GM23338 (cell line): ENCODE measurements at places on chromosomes 11 and 22. TPM values are rescaled to one million over a fixed set of nuclear protein-coding genes. Genes with fewer than 3 reads are reported as not detected.

Gene CATSPERZ
- 0.99 and 1.8 TPM in 2 replicates for polyA plus RNA-seq

Gene PITPNM1
- 8.7 and 9.1 TPM in 2 replicates for polyA plus RNA-seq

Gene F2
- polyA plus RNA-seq: 0.31 TPM in 1 of 2 replicates, not detected in the other

Gene OR8D1
- not detected in 2 replicates for polyA plus RNA-seq

Gene DNAJB7
- polyA plus RNA-seq: 0.40 and 0.63 TPM in 2 replicates

Gene GP1BB
- 0.53 and 1.1 TPM in 2 replicates for polyA plus RNA-seq

Gene OR10D3
- not detected in 2 replicates for polyA plus RNA-seq

Gene SAA4
- not detected in 2 replicates for polyA plus RNA-seq

Gene C22orf42
- polyA plus RNA-seq: 0.49 and 1.2 TPM in 2 replicates

Gene GAB4
- polyA plus RNA-seq: 0.37 and 1.7 TPM in 2 replicates

Gene PDE3B
- 4.3 and 4.9 TPM in 2 replicates for polyA plus RNA-seq

Gene MPPED2
- 2.4 and 4.4 TPM in 2 replicates for polyA plus RNA-seq

Gene FADS2
- 124 and 126 TPM in 2 replicates for polyA plus RNA-seq

Gene E2F8
- 8.3 and 8.6 TPM in 2 replicates for polyA plus RNA-seq

Gene KRTAP5-9
- 0.24 TPM in 1 of 2 replicates, not detected in the other for polyA plus RNA-seq
